ENCODE measurements at places on chromosomes 5 and 9.

- DNase-seq: no peak
Measured at GRCh38 chr5:97635553-97635952, 452.5 kb upstream of the RIOK2 start.

DNA sequence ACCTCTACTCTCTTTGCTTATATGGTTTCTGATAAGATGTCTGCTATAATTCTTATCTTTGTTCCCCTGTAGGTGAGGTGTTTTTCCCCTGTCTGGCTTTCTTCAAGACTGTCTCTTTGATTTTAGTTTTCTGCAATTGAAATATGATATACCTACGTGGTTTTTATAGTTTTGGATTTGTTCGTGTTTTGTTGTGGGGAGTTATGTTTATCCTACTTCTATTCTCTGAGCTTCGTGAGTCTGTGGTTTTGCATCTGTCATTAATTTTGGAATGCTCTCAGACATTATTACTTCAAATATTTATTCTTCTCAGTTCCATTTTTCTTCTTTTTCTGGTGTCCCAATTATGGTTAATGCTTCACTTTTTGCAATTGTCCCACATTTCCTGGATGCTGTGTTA, 521.3 kb downstream of the KCTD16 start:
- DNase-seq: no peak

GRCh38 chr5:68344447-68345111, 129.0 kb downstream of the PIK3R1 start:
- DNase-seq: no peak

DNA sequence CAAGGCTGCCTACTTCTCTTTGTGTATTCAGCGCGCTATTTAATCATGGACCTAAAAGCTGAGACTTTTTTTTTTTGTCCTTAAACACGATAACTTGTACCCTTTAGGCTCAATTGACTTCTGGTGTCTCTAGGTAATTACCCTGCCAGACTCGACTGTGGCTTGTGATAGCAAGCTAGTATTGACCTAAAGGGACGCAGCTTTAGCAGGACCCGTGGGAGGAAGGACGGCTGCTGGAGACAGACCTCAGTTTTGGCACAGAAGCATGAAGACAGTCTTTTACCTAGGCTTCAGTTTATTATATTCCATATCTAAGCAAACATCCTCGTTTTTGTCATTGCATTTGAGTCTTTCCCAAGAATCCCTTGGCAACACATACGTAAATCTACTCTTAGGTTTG, 115.3 kb downstream of the SMC2 start:
- no peak for DNase-seq

GRCh38 chr5:2685651-2686272, 65.7 kb downstream of the IRX2 start:
- no peak for DNase-seq

- no peak for DNase-seq
Measured at GRCh38 chr9:116942593-116943061, 255.5 kb downstream of the TRIM32 start.

DNA sequence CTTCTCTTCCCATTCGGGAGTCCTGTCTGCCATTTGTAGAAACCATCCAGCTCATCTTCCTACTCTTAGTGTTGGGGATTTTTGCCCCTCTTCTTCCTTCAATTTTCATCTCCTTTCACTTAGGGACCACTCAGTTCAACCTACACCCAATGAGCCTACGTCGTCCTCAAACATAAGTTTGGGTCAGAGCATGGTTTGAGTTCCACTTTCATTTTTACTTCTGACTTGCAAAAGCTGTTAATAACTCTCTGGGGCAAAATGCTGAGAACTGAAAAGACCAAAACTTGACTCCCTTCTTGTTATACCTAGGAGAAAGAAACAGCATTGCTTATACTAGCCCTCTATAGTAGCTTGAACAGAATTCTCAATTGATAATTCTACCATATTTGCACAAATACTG, 381.5 kb upstream of the MPDZ start:
- DNase-seq: no peak

DNA sequence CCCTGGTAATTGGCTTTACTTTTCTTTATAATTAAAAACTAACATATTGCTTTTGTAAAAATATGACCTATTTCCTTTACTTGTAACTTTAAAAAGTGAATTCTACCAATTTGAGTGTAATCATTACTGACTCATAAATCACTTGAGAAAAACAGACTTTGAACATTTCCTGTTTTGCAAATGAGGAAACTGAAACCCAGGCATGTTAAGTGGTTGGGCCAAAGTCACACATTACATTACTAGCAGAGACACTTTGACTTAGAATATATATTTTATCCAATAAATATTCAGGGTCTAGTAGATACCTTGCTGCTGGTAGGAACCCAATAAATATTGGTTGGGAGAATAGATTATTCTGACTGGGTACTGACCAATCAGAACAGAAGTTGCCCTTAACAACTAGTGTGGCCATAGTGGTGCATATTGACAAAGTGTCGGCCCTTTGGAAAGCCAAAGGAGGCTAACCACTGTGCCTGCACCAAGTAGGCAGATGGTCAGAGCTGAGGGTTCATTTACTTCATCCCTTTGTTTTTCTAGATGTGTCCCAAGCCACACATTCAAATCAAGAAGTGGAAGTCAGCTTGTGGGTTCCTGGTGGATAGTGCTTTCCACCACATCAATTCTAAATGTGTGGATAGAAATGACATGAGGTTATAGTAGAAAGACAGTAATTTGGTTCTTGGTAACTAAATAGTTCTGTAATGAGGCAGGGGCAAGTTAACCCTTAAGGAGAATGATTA, 365.1 kb upstream of the RIOK2 start:
- no peak for DNase-seq

DNA sequence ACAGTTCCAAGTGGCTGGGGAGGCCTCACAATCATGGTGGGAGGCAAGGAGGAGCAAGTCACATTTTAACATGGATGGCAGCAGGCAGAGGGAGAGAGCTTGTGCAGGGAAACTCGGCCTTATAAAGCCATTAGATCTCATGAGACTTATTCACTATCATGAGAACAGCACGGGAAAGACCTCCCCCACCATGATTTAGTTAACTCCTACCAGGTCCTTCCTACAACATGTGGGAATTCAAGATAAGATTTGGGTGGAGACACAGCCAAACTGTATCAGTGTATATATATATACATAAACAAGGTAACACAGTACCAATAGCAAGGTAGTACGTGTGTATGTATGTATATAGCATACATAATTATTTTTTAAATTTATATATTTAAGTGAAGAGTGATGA, 50.9 kb downstream of the NFX1 start:
- DNase-seq: no peak

DNA sequence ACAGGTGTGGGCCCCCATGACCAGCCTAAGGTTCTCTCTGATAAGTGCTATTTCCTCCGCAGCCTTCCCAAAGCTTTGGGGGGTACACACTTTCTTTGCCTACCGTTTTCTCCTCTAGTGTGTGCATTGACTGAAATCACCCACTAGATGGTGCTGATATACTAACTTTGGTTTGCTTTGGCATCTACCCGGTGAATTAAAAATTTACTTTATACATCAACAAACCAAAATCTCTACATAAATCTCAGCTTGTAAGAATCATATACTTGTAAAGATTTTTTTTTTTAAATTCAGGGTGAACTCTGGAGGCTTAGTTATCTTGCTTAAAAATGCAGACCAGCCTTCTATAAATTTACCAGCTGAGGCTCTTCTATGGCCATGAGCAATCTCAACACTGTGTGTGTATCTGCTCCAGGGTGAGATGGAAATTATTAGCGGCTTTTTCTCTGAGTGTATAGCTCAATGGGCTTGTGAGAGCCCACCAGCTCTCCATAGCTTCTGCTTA, 475.7 kb upstream of the TNC start:
- DNase-seq: no peak

DNA sequence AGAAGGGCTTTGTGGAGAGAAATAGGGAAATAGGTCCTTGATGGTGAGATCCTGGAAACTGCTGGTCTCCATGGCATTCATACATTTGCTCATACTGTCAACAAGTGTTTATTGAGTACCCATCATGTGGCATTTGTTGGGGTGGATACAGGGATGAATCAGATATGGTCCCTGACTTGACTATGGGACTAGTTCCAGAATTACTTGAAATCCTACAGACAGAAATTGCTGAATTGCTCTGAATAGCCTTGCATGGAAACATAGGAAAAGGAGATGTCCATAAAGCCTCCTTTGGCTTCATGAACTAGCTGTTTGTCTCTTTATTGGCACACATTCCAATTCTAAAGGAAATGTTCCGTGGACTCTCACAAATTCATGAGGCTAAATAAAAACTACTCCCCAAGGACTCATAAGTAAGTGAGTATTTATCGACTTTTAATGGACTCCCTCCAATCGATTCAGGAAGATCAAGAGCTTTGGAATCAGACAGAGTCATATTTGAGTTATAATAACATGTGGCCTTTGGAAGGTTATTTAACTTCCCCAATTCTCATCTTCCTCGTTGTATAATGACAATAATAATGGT, 122.4 kb upstream of the C6 start:
- DNase-seq: no peak

DNA sequence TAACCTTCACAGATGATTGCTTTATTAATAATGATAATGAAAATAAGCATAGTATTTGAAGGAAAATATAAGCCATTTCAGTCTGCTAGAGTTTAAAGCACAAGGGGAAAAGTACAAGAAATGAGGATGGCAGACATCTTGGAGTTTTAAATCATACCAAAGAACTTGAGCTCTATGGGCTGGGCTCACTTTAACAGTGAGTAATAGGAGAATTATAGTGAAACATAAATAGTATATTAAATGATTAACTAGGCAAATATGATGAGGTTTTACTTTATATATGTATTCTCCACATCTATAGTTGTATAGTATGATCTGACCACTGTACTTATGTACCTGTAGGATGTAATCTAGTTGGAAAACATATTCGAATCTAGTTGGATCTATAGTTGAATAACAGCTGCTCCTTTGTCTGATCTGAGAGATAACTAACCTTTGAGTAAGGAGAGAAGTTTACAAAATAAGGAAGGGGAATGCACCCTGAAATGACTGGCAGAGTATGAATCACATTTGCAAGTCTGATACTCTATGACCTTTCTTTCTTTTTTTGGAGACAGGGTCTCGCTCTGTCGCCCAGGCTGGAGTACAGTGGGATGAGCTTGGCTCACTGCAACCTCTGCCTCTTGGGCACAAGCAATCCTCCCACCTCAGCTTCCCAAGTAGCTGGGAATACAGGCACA, 17.6 kb downstream of the MEGF9 start:
- DNase-seq: no peak

DNA sequence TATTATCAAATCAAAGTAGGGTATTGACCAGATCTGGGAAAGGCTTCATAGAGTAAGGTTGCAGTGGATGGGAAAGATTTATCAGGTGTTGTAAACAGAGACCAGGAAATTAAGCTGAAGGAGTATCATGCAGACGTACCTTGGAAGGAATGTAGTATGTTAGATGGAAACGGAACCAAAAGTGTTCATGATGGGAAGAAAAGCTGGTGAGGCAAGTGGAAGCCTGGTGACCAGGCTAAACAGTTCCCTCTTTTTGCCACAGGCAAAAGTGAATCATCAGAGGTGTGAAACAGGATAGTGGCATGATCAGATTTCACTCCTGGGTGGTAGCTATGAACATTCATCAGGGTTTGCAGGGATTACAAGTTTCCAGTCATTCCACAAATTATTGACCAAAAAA, 780.1 kb upstream of the DMAC1 start:
- no peak for DNase-seq

- DNase-seq: no peak
Measured at GRCh38 chr5:142397178-142397577, 72.4 kb upstream of the SPRY4 start.

GRCh38 chr5:1010641-1011046, 2.0 kb downstream of the NKD2 start:
- no peak for DNase-seq

GRCh38 chr9:89015336-89015735, 24.1 kb downstream of the S1PR3 start:
- no peak for DNase-seq

GRCh38 chr5:133926489-133927299, 41.7 kb downstream of the C5orf15 start:
- DNase-seq: no peak

GRCh38 chr9:8845376-8845775, 1045.8 kb upstream of the DMAC1 start:
- DNase-seq: no peak

GRCh38 chr9:129361196-129361595, 183.1 kb upstream of the IER5L start:
- DNase-seq: no peak

DNA sequence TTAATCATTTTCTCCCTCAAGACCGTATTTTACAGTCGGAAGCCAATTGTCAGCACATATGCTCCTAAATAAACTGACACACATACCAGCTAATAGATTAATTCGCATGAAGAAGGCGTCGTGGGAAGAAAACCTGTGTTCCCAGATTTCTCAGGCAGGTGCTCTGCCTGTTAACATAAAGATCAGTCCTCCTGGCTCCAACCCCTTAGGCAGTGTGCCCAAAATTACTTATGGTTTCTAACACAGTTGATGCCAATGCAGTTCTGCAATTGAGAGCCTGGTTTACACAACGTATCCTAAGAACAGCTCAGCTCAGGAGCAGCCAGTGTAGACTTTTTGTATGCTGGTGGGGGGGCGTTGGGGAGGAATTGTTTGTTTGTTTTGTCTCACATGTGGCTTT, 208.3 kb downstream of the ENC1 start:
- DNase-seq: no peak

DNA sequence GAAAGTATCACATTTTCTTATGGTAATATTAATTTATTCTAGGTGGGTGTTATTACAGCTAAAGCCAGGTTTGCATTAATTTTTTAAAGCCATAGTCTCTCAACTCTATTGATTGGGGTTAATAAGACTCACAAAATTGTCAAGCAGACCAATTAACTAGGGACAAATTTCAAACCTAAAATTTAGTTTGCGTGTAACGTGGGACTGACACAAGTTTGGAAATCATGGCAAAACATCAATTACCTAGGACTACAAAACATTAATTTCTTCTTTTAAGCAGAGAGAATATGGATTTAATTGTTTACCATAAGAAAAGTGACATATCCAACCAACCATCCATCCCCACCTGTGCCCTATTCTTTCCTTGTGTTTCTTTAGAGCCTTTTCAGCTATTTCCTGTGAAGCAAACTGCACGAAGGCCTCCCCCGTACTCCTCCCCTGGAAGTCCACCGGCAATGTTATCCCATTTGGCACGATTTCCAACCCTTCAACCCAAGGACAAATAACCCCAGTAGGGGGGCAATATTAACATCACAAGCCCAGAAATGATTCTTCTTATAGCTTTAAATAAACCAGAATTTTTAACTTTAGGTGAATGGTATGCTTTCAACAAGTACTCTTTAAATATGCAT, 4.4 kb downstream of the HNRNPH1 start:
- DNase-seq: no peak

All from HS-27A (cell line).